ENCODE measurements at places on chromosomes 5 and 9.

DNA sequence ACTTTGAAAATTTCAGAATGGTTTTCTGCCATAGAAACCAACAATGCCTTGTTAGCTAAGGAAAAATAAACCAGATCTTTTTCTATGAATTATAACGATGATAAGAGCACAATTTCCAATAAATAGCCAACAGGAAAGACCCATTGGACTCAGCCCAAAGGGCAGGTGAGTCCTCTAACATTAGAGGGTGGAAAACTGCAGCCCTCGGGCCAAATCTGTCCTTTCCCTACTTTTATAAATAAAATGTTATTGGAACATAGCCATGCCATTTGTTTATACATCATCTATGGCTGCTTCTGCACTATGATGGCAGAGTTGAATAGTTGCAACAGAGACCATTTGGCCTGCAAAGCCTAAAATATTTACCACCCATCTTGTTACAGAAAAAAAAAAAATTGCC lies 296.1 kb downstream of the FBXL7 start:
- no peak for DNase-seq

- no peak for DNase-seq
Observed at GRCh38 chr9:134127065-134127580, 8.8 kb upstream of the WDR5 start.

DNA sequence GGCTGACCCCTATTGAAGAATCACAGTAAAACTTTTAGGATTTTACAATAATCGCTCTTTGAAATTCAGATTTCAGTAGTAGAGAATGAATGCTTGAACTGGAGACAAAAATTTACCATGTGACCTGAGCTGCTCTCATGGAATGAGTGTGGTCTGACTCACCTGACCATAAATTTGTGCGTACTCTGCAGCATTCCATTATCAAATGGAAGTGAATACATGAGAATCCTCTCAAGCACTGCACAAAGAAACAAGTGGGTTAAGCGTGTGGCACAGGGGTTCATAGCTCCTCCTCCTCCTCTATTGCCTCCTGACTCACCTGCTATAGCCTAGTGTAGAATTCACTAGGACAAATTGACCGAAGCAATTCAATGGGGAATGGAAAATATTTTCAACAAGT lies 269.8 kb upstream of the CDH9 start:
- DNase-seq: no peak

- no peak for DNase-seq
Observed at GRCh38 chr5:66882606-66883227, 286.5 kb downstream of the MAST4 start.

DNA sequence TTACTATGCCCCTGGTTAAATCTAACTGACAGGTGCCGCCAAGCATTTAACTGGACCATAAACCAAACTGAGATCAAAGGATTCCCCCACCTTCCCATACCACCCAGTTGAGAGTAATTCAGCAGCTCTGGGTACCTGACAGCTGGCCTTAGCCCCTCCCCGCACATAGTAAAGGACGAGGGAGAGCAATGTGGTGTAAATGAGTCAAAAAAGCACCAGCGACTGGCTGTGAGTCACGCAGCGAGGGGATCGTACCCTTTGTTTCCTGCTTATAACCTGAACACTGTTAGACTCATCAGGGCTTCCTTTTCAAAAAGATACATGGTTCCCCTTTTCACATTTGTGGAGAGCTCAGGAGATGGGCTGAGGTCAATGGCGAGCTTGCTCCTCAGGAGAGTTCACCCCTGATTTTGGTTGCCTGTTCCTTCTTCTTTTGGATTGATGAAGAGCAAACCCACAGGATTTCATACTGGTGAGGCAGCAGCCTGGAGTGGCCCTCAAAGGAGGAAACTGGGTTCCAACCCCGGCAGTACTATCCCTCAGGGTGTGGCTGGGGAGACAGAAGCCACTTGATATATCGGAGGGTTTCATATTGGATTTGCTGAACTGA lies 71.5 kb downstream of the ANKRD33B start:
- peak; percentile 29 for DNase-seq

GRCh38 chr9:93288341-93288740 lies 104.4 kb downstream of the WNK2 start:
- no peak for DNase-seq

GRCh38 chr5:2898661-2899060 lies 147.2 kb upstream of the IRX2 start:
- no peak for DNase-seq

GRCh38 chr5:174336479-174336878 lies 291.0 kb downstream of the NSG2 start:
- DNase-seq: no peak

DNA sequence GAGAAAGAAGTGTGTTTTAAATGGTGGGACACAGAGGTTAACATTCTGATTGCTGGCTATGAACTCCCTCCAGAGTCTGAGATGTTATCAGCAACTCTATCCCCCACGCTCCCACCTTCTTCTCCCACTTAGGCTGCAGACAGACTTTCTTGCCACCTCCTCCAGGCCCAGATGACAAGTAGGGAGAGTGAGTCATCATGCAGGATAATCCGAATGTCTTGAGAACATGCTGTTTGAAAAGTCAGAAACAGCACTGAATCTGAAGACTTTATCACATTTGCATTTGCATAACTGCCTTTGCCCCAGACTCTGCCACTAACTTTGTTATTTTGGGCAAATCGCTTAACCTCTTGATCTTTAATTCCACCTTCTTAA lies 139.8 kb downstream of the ESM1 start:
- no peak for DNase-seq

DNA sequence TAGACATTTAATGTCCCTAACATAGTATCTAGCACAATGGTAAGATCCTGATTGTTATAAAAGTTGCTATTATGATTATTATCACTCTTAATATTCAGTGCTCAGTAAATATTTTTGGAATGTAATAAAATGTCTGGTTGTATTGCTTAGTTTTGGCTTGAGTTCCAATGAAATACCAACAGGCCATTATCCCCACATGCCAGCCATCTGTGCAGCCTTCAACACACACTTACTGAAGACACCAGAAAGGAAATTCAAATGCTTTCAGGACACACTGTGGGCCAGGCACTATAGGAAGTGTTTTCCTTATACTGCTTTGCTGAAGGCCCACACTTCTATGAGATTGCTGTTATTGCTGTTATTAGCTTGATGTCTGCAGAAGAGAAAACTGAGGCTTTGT lies 157.5 kb downstream of the TRIM32 start:
- no peak for DNase-seq

DNA sequence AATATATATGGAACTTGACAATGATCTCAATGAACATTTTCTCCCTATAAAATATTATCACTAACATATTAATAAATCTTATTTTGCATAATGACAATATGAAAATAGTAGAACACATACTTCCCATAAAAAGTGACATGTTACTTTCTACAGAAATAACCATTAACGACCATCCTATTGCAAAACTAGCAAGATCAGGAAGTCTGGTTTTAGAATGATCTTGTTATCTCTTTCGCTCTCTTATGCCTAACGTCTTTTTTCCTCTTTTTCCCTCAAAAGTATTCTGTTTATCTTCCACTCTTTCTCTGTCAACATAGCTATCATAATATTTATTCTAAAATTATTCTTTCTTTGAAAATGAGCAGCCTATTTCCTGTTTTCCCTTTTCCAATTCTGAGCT lies 21.6 kb upstream of the C5orf46 start:
- no peak for DNase-seq

Measured in stimulated activated CD8-positive, alpha-beta memory T cell treated with anti-CD3 and anti-CD28 coated beads, Interleukin-12 subunit alpha, Interleukin-12 subunit beta, amount 100 ng/mL, for 4 hours (primary cell).